ENCODE measurements at places on chromosomes 2 and 18. TPM values are rescaled to one million over a fixed set of nuclear protein-coding genes. Genes with fewer than 3 reads are reported as not detected.

DNA sequence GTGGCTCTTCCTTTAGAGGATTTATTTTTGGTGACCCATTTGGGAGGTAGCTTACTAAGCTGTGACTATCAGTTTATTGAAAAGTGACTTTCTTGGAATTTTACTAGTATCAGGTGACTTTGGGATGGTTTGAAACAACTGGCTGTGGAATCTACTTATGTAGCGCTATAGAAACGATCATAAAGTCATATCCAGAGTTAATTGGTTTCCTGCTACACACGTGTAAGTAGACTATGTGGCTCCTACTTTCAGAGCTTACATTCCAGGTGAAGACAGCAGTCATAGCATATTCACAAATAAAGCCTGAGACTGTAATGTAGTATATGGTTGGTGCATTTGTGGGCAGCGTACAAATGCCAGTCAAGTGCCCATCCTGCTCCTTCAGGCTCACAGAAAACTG lies 308.9 kb downstream of the ZNF521 start:
- no peak for DNase-seq

DNA sequence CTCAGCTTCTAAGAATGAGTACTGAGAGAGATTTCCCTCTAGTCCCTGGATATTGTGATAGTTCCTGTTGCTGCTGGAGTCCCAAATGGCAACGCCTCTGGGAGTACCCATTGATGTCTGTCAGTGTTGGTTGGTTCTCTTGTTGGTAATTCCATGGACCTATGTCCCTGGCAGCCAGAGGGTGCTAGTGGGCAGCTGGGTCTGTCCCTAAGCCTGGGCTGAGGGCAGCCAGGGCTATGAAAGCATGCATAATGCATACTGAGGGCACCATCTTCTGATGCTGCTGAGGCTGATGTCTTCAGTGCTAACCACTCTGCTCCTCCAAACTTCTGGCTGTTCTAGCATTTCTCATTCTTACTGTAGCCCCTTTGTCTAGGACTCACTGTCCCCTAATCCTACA lies 35.9 kb downstream of the NABP1 start:
- peak; percentile 46 for DNase-seq

- DNase-seq, result no peak
These were observed 283.9 kb downstream of the SLC8A1 start for GRCh38 chr2:40168032-40168431.

GRCh38 chr2:726169-726568 lies 49.0 kb upstream of the TMEM18 start:
- peak; percentile 35 for DNase-seq

DNA sequence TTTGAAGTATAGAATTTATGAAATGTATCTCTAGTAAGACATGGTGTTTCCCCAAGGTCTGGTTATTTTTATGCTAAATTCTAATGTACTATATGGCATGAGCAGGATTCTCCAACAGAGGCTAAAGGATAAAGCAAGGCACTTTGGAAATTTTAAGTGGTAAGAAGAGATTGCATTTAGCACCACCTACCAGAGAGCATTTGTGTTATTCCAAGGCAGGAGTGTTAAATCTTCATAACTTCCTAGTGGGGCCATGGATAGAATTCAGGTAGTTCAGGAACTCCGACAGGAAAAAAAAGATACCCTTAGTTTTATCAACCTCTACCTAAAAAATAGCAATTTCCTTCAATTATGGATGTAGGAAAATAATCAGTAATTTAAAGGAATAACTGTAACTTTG lies 497.4 kb upstream of the CRIM1 start:
- no peak for DNase-seq

GRCh38 chr2:25073025-25073424 lies 31.1 kb downstream of the EFR3B start:
- DNase-seq, result no peak

DNA sequence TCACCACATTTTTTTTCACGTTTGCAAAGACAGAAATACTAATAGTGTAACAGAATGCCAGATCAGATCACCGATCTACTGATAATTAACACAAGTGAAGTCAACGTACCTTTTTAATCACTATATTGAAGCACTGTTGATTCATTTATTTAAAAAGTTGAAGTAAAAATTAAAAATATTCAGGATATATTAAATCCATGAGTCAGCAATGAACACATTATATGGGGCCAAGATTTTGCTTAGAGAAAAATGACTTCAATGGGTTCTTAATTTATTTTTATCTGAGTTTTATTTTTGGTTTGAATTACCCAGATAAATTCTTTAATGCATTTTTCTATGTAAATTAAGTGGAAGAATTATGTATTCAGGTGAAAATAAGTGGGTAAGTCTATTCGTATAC lies 14.2 kb downstream of the SPHKAP start:
- no peak for DNase-seq

DNA sequence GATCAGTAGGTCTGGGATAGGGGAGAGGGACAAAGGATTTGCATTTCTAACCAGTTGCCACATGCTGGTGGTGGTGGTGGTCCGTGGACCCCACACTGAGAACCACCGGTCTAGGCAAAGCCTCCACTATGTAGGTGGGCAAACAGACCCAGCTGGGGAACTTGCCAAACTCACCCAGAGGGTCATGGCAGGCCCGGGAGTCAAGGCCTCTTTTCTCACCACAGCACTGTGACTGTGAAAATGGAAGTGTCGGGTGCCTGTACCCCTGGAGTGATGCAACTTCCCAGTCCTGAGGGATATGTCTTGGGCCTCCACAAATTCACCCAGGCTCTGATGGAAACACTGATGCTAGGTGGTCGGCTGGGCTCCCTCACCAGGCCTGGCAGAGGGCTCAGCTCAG lies 101.2 kb upstream of the SMAD2 start:
- no peak for DNase-seq

- DNase-seq, result peak; percentile 69
These were observed 910 bp downstream of the SRSF7 start for GRCh38 chr2:38750011-38750890.

DNA sequence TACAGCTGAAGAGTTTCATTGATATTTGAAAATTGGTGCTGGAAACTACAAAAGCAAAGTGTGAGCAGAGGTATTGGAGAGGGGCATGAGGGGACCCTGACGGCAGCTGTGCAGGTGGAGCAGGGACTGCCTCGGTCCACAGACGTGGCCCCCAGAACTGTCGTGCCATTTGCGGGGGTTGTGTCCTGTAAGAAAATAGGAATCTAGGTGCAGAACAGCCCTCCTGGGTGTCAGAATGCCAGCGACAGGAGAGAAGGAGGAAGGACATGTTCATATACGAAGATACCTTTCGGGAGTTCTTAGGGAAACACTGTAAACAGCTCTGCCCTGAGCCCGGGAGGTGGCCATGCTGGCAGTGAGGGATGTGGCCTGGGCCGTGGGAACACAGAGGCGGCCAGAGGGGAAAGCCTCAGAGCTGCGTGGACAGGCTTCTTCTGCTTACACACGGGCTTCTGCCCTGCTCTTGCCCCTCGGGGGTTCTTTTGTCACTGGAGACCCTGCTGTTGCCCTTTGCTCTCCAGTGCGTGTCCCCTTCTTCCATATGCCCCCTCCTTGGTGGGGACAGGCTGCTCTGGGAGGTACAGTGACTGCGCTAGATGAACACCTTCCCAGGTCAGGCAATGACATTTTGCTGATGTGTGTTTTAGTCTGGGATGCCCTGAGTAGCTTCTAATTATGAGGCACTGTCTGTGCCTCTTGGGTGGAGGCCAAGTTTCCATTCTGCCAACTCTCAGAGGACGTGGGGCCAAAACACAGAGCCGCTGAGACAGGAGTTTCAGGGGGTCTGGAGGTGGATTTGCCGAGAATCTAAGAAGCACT lies 81.9 kb upstream of the TXNDC2 start:
- no peak for DNase-seq

- no peak for DNase-seq
These were observed 371 bp upstream of the LCLAT1 start for GRCh38 chr2:30446602-30447148.

DNA sequence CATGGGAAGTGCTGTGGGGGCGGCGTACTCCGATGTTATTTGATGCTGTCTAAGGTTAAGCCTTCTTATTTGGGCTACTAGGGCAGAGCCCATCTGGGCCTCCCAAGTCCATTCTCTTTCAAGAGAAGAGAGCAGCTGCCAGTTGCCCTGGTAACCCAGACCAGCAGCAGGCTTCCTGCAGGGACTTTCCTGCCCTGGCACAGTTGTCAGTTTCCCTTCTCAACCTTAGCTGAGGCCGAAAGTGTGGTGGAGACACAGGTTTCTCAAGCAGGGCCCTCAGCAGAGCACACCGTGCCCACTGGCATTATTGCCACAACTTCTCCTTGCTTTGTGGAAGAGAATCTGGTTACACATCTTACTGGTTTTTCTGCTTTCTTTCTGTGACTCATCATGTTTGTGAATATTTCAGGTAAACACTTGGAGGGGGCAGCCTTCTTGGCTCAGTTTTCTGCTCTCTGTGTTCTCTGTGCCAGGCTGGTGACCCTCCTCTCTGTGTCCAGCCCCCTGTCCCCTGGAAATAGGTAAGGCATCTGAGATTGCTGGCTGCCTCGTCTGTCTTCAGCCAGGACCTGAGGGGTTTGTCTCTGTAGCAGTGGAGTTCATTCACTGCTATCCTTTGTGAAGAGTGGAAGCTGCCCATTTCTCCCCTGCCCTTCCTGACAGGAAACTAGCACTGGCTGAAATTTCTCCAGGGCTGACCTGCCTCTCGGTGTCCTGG lies 111.0 kb downstream of the B3GNT2 start:
- DNase-seq, result peak; percentile 73

GRCh38 chr2:162282765-162283425 lies 35.6 kb downstream of the IFIH1 start:
- no peak for DNase-seq

DNA sequence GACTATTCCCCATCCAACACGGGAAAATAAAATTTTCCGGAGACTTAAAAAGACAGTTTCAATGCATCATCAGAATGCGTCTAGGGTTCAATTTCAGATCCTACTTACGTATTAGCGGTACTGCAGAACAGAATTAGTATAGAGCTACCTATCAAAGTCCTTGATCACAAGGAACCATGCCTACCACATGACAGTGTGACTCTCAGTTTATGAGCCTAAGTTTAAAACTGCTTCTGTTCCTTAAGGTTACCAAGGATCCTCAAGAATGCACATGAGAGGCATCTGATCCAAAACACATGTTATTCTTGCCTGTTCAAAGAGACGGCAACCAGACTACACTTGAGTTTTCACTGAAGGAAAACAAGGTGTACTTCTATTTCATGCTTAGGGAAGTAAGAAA lies 369.7 kb downstream of the EPHA4 start:
- no peak for DNase-seq

- DNase-seq, result no peak
These were observed 71.3 kb upstream of the PPM1B start for GRCh38 chr2:44097322-44097907.

- DNase-seq, result no peak
These were observed 282.5 kb upstream of the KYNU start for GRCh38 chr2:142594935-142595334.

- DNase-seq, result peak; percentile 31
These were observed 36.5 kb upstream of the MGAT5 start for GRCh38 chr2:134217351-134217750.

Gene PIEZO2
- not detected for total RNA-seq

Gene CCDC102B
- 2.1 TPM for total RNA-seq

Gene SIX3
- not detected for total RNA-seq

Gene PLEKHM3
- total RNA-seq, result 4.5 TPM
